ENCODE measurements at places on chromosomes 7 and 10. TPM values are rescaled to one million over a fixed set of nuclear protein-coding genes. Genes with fewer than 3 reads are reported as not detected.

DNA sequence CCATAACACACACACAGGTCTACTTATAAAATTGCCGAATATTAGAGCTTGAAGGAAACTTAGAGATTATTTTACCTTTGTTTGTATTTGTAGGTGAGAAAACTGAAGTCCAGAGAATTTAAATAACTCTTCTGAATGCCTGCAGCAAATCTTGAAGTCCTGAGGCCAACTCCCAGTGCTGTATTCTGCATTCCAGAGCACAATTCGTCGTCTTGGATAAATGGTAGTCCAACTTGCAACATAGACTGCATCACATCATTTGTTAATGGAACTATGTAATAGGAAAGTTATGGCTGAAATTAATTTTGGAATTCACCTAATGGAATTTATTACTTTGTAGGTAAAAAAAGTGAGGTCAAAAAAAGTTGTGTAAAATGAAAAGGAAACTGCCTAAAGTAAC, 37.3 kb upstream of the SEMA3D start:
- no peaks in the 10 kb centered on the region for H3K27me3 ChIP-seq
- DNase-seq: no peak
- H3K36me3 ChIP-seq: no peaks in the 10 kb centered on the region
- no peaks in the 10 kb centered on the region for H3K4me1 ChIP-seq
- H3K4me3 ChIP-seq: no peak overlapping the region

GRCh38 chr10:88342733-88343310, 240.3 kb downstream of the RNLS start:
- H3K4me1 ChIP-seq: no peaks in the 10 kb centered on the region
- H3K36me3 ChIP-seq: no peaks in the 10 kb centered on the region
- no peak overlapping the region for H3K4me3 ChIP-seq
- H3K27me3 ChIP-seq: no peaks in the 10 kb centered on the region
- DNase-seq: no peak

- no peak for DNase-seq
- no peak overlapping the region for H3K27ac ChIP-seq
- H3K36me3 ChIP-seq: peaks cover 9% of the 10 kb centered on the region
- H3K4me1 ChIP-seq: peaks cover 4% of the 10 kb centered on the region
- no peak overlapping the region for H3K4me3 ChIP-seq
- H3K27me3 ChIP-seq: no peaks in the 10 kb centered on the region
Measured at GRCh38 chr7:1872191-1873069, 202.4 kb downstream of the ELFN1 start.

DNA sequence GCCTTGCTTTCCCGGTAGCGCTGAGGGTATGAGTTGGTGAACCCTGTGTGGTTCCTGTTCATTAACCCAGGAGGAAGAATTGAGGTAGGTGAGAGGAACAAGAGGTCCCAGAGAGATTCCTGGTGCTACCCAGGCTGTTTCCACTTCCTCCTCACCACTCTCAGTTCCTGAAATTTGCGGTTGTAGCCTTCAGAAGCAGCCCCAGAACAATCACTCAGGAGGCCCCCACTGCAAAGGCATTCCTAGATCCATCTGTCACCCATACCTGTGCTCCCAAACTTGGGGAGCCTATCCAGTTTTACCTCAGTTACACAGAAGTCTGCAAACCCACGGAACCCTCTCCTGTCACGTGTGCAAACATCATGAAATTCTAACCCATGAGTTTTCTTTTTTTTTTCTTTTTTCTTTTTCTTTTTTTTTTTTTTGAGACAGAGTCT, 9.0 kb upstream of the PIP4K2A start:
- no peaks in the 10 kb centered on the region for H3K27me3 ChIP-seq
- peaks cover 15% of the 10 kb centered on the region for H3K4me1 ChIP-seq
- DNase-seq: no peak
- no peaks in the 10 kb centered on the region for H3K36me3 ChIP-seq

- H3K27me3 ChIP-seq: no peaks in the 10 kb centered on the region
- H3K27ac ChIP-seq: no peak overlapping the region
- H3K36me3 ChIP-seq: no peaks in the 10 kb centered on the region
- H3K4me1 ChIP-seq: peaks cover 6% of the 10 kb centered on the region
- DNase-seq: no peak
- H3K4me3 ChIP-seq: no peak overlapping the region
Measured at GRCh38 chr10:16944402-16944801, 127.2 kb upstream of the RSU1 start.

DNA sequence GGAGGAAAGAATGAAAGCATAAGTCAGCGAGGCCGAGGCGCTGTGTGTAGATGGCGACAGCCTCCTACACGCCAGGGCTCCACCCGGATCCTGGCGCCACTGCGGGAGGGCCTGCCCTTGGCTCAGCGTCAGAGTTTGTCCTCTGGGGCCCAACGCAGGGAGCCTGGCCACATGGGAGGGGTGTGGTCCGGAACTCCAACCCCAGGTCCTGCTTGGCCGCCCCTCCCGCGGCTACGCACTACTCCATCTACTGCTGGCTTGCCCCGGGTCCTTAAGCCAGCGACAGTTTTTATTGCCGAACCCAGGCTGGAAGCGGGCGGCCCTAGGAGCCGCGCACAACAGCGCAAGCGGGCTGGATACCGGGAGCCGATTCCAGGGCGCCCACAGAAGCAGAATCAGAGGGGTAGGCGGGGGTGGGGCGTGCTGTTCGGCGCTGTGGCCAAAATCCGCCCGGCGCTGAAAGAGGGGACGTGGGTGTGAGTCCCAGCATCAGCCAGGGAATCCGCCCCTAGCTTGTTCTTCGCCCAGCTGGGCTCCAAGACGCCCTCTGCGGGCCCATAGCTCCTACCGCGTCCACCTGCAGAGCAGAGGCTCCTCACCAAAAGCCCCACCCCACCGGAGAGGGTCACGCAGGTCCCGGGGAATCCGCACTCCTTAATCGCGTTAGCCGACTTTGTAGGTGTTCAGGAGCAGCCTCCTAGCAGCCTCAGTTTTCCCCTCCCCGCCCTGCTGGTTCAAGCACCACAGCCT, 4.5 kb downstream of the KAZALD1 start:
- peaks cover 46% of the 10 kb centered on the region for H3K27me3 ChIP-seq
- H3K27ac ChIP-seq: no peak overlapping the region
- H3K4me3 ChIP-seq: peak overlapping the region; percentile 50
- H3K36me3 ChIP-seq: no peaks in the 10 kb centered on the region
- peak; percentile 68 for DNase-seq

- no peak for DNase-seq
- H3K27ac ChIP-seq: no peak overlapping the region
- H3K4me3 ChIP-seq: no peak overlapping the region
- H3K36me3 ChIP-seq: peaks cover 63% of the 10 kb centered on the region
- H3K27me3 ChIP-seq: no peaks in the 10 kb centered on the region
Measured at GRCh38 chr10:6115411-6115810, 26.6 kb downstream of the RBM17 start.

- no peaks in the 10 kb centered on the region for H3K27me3 ChIP-seq
- peak; percentile 75 for DNase-seq
- peaks cover 25% of the 10 kb centered on the region for H3K4me1 ChIP-seq
Measured at GRCh38 chr7:138886501-138886917, 88.5 kb upstream of the ATP6V0A4 start.

DNA sequence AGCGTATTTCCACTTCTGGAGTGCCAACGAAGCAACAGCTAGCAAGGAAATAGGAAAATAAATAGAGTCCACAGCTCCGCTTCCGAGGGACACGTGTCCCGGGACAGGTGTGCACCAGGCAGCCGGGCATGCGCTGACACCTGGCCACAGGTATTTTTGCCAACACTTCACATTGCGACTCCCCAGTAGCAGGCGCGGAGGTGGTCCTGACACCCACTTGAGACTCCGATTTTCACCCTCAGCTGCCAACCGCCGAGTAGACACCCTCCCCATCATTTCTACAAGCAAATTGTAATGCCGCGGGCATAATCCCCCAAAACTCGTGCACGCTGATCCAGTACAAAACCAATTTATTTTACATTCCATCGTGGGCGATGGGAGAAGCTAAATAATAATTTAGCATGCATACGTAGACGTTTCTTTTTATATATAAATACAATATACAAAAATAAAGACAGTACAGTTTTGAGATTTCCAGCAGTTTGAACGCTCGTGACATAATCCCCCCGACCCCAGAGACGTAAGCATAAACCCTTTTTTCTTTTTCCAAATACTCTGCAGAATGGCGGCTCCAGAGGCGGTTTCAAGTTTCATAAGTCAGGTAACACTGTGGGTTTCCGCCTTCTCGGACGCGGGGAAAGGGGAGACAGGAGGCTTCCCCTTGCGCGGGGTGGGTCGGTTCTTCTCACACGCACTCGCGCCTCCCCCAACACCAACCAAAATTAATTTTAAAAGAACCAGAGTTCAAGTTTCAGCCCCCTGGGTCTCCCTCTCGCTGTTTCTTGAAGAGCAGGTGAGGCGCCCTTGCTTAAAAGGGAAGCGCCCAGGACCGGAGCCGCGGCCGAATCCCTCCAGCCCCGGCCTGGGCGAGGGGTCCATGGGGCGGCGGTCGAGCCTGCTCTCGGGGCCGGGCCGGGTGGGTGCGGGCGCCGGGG, 5.7 kb downstream of the MNX1 start:
- H3K4me3 ChIP-seq: no peak overlapping the region
- H3K27ac ChIP-seq: no peak overlapping the region
- peaks cover 21% of the 10 kb centered on the region for H3K4me1 ChIP-seq
- peaks cover 83% of the 10 kb centered on the region for H3K27me3 ChIP-seq

- H3K36me3 ChIP-seq: no peaks in the 10 kb centered on the region
- no peaks in the 10 kb centered on the region for H3K4me1 ChIP-seq
- H3K27me3 ChIP-seq: no peaks in the 10 kb centered on the region
- DNase-seq: no peak
- no peak overlapping the region for H3K4me3 ChIP-seq
Measured at GRCh38 chr7:1810521-1810920, 140.4 kb downstream of the ELFN1 start.

GRCh38 chr7:122790591-122790990, 87.9 kb upstream of the RNF148 start:
- no peak for DNase-seq
- no peaks in the 10 kb centered on the region for H3K36me3 ChIP-seq
- H3K27me3 ChIP-seq: no peaks in the 10 kb centered on the region

GRCh38 chr7:158365267-158365666, 222.4 kb downstream of the PTPRN2 start:
- no peak for DNase-seq
- H3K27me3 ChIP-seq: no peaks in the 10 kb centered on the region
- H3K4me1 ChIP-seq: no peaks in the 10 kb centered on the region
- no peaks in the 10 kb centered on the region for H3K36me3 ChIP-seq
- no peak overlapping the region for H3K27ac ChIP-seq

DNA sequence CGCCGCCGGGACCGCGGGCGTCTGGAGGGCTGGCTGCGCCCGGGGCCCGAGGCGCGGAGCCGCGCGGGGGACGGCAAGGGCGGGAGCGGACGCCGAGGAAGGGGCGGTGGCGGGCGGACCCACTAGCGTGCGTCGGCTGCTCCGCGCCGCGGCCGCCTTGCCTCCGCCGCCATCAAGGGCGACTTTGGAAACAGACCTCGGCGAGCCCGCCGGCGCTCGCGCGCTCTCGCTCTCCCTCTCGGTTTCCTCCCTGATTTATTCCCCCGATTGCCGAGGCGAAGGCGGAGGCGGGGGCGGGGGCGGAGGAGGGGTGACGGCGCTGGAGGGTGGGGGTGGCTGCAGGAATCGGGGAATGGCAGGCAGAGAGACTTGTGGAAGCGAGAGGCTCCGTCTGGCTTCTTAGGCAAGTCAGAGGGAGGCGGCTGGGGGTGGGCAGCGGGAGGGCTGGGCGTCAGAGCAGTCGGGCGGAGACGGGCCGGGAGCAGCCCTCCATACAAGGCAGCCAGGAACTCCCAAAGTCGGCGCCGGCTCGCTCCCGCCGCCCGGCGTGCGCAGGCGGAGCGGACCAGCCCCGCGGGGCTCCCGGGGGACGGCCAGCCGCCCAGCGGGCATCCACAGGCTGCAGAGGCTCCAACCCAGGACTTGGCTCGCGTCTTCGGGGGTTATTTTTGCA, at the start of gene CACNA2D1:
Gene CACNA2D1, minus strand, starts transcription at position 231 of the 673 bp plus-strand sequence.
- H3K27ac ChIP-seq: no peak within 1 kb of the TSS
- H3K4me1 ChIP-seq: peaks cover 4% of the 10 kb centered on the region
- H3K36me3 ChIP-seq: no peaks in the 10 kb centered on the region
- H3K4me3 ChIP-seq: peak within 1 kb of the TSS; percentile 45
- peaks cover 40% of the 10 kb centered on the region for H3K27me3 ChIP-seq
- DNase-seq: no peak

DNA sequence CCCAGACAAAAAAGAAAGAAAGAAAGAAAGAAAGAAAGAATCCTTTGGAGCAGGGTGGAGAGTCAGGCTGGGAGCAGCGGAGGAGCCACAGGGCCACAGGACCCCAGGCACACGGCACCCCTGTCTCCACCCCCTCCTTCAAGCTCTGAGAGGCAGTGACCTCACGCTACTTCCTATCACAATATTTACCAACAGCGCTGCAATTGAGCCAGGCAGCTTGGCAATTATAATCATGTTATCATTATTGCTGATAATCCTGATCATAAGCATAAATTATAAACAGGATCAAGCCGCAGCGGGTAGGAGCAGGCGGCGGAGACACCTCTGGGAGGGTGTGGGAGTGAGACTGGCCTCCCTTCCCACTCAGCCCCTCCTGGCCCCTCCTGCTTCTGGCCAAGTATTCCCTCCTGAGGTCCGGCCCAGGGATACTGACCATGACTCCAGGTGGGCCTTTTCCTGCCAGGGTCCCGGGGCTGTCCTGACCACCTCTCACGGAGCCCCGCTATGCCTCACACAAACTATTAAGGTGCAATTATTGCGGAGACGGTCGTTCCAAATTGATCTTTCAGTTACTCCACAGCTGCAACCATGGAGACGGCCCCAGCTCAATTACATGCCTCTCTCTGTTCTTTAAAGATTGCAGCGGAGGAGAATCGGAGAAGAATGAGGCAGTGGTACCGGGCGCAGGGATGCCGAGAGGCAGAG, 10.0 kb upstream of the GTF2IRD1 start:
- peaks cover 3% of the 10 kb centered on the region for H3K27me3 ChIP-seq
- H3K4me3 ChIP-seq: no peak overlapping the region
- no peak for DNase-seq
- H3K27ac ChIP-seq: no peak overlapping the region

GRCh38 chr7:49433794-49434193, 339.6 kb upstream of the VWC2 start:
- H3K27me3 ChIP-seq: no peaks in the 10 kb centered on the region
- H3K4me3 ChIP-seq: no peak overlapping the region
- no peak overlapping the region for H3K27ac ChIP-seq
- no peaks in the 10 kb centered on the region for H3K4me1 ChIP-seq

- peaks cover 22% of the 10 kb centered on the region for H3K4me1 ChIP-seq
- H3K4me3 ChIP-seq: peak overlapping the region; percentile 64
- H3K36me3 ChIP-seq: no peaks in the 10 kb centered on the region
- peaks cover 42% of the 10 kb centered on the region for H3K27me3 ChIP-seq
- DNase-seq: peak; percentile 27
Measured at GRCh38 chr7:141074162-141074991, 513 bp downstream of the TMEM178B start.

GRCh38 chr10:31581741-31582323, 262.8 kb downstream of the ZEB1 start:
- no peak overlapping the region for H3K4me3 ChIP-seq
- H3K27ac ChIP-seq: no peak overlapping the region
- peaks cover 3% of the 10 kb centered on the region for H3K4me1 ChIP-seq
- H3K36me3 ChIP-seq: no peaks in the 10 kb centered on the region
- peaks cover 2% of the 10 kb centered on the region for H3K27me3 ChIP-seq
- no peak for DNase-seq

GRCh38 chr10:125742465-125742864, 23.0 kb downstream of the EDRF1 start:
- H3K36me3 ChIP-seq: peaks cover 74% of the 10 kb centered on the region
- peaks cover 7% of the 10 kb centered on the region for H3K4me1 ChIP-seq
- H3K27me3 ChIP-seq: no peaks in the 10 kb centered on the region
- no peak overlapping the region for H3K27ac ChIP-seq
- no peak for DNase-seq

NPSR1 gene
- total RNA-seq: not detected

CRTAC1 gene
- total RNA-seq: not detected

RPEL1 gene
- 0.16 TPM for total RNA-seq

NKX2-3 gene
- total RNA-seq: not detected

RADIL gene
- 0.82 TPM for total RNA-seq

CDC14C gene
- not detected for total RNA-seq

RAB19 gene
- total RNA-seq: 7.3 TPM

TBRG4 gene
- total RNA-seq: 137 TPM

EZH2 gene
- 118 TPM for total RNA-seq

DNAJC9 gene
- 70.7 TPM for total RNA-seq
